ENCODE measurements at places on chromosomes 7 and 10.

DNA sequence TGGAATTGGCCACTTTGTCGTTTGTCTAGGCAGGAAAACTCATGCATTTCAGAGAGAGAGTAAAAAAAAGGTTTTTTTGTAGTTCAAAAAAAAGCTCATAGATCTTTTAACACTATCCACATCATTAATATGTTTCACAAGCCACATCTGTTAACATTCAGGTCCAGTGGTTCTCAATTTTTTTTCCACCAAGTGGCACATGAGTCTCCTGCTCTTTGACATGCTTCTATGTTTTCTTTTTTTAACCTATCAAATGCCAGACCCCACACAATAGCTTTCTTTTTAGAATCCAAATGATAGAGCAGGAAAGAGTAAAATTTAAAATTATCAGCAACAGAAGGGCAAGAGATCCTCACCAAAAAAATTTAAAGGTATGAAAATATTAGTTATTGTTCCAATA is 20.3 kb downstream of the NOD1 start:
- no peak for DNase-seq

DNA sequence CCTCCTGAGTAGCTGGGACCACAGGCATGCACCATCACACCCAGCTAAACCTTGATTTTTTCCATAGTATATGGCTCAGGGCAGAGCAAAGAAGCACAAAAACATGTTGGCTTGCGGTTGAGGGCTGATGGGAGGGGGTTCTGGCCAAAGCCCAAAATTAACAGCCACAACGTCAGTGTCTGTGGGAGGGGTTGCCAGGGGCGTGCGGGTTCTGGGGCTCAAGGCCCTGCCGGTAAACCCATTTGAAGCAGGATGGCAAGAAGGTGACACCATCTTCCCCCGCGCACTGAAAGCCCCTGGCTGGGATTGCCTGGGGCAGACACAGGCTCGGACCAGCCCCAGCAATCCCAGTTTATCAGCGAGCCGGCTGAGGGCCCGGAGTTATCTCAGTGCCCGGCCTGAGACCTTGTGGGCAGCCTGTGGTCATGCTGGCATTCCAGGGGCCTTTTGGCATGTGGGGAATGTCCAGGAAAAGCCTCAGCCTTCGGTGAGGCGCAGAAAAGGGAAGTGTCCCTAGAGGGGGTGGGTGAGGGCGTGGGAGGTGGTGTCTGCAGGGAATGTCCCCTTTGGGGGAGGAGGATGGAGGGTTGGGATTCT is 167.7 kb upstream of the TNRC18 start:
- DNase-seq, result no peak

GRCh38 chr10:103897241-103897774 is 20.7 kb downstream of the STN1 start:
- DNase-seq, result no peak

DNA sequence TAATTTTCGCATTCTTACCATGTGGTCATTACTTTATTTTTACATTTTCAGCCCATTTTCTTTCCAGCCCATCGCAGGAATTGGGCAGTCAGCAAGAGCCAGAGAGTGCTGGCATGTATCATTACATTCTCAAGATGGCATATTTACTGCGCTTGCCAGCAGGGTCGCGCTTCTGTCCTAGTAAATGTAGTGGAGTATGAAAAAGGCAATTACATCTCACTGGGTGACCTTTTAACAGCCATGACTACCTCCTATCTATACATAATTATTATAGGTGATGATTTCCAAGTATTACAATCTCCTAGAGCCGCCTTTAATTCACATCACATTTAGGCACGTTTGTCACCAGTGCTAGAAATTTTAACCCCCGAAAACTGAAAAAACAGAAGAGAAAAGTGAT is 433.7 kb upstream of the MGMT start:
- DNase-seq, result no peak

DNA sequence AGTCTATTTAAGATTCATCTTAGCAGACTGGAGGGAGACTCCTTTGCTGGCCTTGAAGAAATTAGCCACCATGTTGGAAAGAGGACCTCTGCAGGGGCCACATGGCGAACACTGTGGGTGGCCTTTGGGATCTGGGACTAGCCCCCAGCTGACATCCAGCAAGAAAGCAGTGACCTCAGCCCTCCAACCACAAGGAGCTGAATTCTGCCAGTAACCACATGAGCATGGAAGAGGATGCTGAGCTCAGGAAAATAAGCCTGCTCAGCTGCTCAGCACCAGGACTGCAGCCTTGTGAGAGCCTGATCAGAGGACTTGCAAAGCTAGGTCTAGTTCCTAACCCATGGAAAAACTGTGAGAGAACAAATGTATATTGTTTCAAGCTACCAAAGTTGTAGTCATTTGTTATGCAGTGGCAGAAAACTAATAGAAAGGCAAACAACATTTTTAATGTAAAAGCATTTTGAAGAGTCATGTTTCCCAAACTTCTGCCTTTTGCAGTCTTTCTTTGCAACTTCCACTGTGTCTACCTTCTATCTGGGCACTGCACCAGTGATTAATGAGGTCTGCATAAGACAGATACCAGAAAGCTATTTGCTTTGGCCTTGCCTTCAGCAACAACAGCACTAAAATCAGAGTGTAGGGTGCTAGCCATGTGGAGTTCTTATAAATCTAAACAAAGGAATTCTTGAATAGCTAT is 183.7 kb downstream of the FGFR2 start:
- no peak for DNase-seq

- no peak for DNase-seq
These were observed 181.2 kb downstream of the CCDC7 start for GRCh38 chr10:32627183-32627582.

GRCh38 chr7:31679574-31680305 is 7.3 kb upstream of the PPP1R17 start:
- DNase-seq, result no peak

Measured in activated CD8-positive, alpha-beta memory T cell treated with anti-CD3 and anti-CD28 coated beads for 1 hour (primary cell).